AG08396 (cell line): ENCODE measurements at places on chromosomes 4 and X.

- no peak for DNase-seq
These were observed 70.9 kb downstream of the NDST4 start for GRCh38 chr4:115042496-115042895.

- DNase-seq = no peak
These were observed 107.8 kb downstream of the AR start for GRCh38 chrX:67651437-67652142.

DNA sequence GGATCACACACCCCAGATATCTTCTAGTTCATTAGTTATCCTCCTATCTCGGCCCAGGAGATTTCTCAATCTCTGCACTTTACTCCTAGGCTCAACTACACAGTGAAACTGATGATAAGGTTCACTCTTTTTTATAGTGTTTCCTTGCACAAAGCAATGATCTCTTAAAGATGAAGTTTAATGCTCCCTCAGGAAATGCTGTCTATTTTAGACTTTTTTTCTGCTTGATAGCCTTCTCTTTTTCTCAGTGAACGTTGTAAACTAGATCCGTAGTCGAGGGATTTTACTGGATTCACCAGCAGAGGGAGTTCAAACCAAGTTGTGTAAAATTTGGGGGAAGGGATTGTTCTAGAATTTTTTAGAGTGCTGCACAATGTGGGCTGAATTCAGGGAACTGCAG is 269.6 kb downstream of the GBA3 start:
- no peak for DNase-seq

DNA sequence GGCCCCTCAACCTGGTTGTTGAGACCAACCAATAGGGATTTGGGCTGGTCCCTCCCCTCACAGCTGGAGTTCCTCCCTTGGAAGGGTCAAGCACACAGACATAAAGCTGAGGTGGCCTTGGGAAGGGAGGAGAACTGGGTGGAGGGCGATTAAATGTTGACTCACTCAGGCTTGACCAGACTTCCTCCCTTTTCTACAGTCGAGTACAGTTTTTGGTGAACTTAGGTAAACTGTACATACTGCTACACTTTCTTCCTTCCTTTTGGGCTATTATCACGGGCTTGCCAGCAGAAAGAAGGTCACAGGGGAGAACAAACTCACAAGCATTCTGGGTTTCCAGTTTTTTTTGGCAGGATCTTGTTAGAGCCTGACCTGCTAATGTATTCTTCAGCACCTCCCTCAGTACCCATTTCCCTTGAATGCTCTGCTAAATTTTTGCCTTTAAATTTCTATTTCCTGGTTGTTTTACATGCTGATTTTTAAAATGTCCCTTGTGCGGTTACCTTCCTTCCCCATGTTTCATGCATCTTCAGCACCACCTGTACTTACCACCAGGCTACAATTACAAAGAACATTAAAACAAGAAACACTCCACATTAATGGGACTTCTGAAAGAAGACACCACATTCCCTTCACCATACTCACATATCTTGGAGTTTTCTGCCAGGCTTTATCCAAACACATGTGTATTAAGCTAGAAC is 135.2 kb upstream of the RASGEF1B start:
- DNase-seq = no peak

DNA sequence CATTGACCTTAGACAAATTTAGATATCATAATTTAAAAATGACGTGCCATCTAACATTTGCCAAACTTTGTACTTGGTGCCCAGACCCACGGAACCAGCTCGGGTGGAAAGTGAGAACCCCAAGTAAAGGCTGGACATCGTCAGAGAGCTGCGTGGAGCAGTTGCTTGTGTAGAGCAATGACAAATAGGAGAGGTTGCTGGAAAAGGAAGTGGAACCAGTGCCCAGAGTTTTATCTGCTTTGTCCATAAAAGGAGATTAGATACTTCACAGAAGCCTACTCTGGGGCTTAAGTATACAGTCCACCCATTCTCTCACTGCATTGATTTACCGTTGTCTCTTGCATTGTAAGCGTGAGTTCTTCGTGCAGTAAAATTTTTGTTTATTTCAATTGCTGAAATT is 5.4 kb upstream of the TBC1D1 start:
- DNase-seq = peak; percentile 46

DNA sequence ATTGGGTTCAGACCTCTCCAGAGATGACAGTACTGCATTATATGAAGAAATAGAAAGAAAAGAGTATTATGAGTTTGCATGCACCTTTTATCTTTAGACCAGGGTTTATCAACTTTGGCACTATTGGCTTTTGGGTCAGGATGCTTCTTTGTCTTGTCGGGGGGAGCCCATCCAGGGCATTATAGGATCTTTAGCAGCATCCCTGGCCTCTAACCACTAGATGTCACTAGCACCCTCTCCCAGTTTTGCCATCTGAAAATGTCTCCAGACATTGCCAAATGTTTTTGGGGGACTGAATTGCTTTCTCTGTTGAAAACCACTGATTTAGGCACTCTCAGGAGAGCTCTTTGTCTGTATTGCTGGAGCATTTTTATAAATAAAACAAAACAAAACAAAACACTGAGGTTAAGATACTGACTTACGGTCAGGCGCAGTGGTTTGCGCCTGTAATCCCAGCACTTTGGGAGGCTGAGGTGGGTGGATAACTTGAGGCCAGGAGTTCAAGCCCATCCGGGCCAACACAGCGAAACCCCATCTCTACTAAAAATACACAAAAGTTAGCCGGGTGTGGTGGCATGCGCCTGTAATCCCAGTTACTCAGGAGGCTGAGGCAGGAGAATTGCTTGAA is 23.6 kb downstream of the CA5B start:
- DNase-seq = peak; percentile 45

DNA sequence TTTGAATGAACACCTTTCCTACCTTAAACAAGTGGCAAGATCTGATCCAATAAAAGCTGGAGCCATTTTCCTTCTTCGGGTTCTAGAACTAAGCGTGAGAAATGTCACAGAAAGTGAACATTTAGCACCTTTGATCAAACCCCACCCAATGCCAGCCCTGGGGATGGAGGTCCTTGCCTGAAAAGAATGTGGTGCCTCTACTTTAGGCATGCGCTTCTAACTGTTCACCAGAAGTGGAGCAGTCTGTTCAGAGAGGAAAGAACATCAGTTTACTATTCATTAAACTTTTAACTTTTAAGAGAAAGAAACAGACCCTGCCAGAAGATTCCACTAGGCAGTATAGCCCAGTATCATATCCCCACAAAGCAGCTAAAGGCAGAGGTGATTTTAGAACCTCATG is 75.9 kb downstream of the INTS12 start:
- DNase-seq = no peak

GRCh38 chr4:139469216-139469615 is 15.3 kb downstream of the RAB33B start:
- DNase-seq = no peak

DNA sequence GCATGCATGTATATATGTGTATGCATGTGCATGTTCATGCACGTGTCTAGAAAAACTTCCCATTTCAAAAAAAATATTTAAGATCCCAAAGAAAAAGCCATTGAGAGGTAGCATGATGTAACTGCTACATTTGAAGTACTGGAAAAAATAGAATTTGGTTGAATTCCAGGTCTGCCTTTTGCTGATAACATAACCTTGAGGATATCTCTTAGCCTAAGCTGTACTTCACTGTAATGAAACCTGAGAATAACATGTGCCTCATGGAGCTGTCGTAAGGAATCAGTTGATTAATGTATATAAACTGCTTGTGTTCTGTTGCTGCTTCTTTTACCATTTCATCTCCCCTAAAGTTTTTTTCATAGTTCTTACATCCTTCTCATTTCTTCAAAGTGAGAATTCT is 351.8 kb downstream of the GRIA2 start:
- no peak for DNase-seq

DNA sequence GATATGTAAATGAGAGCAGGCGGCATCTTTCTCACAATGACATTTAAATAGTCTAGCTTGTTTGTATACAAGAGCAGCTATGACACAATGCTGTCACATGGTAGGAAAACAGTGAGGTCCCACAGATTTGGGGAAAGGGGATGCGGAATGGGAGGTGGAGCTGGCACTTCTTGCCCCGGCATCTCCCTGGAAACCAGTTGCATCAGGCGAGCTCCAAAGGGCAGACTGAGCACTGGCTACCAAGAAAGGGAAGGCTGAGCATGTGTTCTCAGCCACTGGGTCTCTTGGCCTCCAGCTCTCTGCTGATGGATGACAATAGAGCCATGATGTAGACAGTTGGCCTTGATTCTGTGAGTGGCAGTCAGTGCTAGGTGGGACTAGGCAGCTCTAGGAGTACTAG is 109.0 kb downstream of the UCHL1 start:
- DNase-seq = no peak

GRCh38 chr4:77805840-77806239 is 13.3 kb downstream of the CNOT6L start:
- no peak for DNase-seq

GRCh38 chrX:140804292-140804691 is 94.7 kb downstream of the LINC00632 start:
- DNase-seq = no peak

- DNase-seq = no peak
These were observed 7.5 kb upstream of the KLHL5 start for GRCh38 chr4:39054497-39054896.

DNA sequence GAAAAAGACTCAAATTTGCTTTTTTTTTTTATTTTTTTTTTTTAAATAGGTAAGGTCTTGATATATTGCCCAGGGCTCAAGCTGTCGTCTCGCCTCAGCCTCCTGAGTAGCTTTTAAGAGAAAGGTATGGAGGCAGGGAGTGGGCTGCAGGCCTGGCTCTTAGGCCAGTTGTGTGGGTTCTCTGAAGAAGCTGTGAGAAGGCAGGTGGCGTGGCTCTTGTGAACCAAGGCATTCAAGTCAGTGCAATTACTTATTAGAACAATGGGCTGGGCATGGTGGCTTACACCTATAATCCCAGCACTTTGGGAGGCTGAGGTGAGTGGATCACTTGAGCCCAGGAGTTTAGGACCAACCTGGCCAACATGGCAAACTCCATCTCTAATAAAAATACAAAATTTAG is 244.0 kb upstream of the SFRP2 start:
- DNase-seq = no peak

DNA sequence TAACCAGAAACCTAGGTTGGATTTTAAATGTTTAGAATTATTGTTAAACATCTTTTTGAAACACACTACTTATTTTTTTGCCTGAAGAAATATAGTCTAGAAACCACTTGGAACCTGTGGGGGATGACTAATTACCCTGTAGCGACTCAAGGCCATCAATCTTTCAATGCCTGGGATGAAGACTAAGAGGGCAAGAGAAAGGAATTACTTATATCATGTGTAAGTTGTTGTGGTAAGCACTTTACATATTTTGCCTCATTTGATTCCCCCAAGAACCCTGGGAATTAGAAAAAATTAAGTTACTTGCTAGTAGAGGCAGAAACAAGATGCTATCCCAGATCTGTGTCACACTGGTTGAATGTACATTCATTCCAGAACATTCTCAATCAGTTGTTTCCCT is 170.9 kb upstream of the GRIA3 start:
- no peak for DNase-seq

GRCh38 chrX:54178100-54178940 is 4.7 kb downstream of the FAM120C start:
- DNase-seq = peak; percentile 26

GRCh38 chrX:77446029-77446585 is 1.1 kb upstream of the FGF16 start:
- DNase-seq = no peak

- DNase-seq = no peak
These were observed 123.3 kb downstream of the RNF150 start for GRCh38 chr4:141009931-141010330.

DNA sequence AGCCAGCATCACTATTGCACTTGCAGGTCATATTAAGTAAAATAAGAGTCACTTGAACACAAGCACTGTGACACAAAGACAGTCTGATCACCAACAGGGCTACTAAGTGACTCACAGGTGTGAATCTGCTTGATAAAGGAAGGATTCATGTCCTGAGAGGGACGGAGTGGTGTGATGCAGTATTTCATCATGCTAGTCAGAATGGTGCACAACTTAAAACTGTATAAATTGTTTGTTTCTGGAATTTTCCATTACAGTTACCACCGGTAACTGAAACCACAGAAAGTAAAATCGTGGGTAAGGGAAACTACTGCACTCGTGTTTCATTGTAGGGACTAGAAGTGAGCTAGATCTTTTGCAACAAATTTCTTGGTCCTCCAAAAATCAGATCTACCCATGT is 109.7 kb downstream of the ELOVL6 start:
- no peak for DNase-seq

DNA sequence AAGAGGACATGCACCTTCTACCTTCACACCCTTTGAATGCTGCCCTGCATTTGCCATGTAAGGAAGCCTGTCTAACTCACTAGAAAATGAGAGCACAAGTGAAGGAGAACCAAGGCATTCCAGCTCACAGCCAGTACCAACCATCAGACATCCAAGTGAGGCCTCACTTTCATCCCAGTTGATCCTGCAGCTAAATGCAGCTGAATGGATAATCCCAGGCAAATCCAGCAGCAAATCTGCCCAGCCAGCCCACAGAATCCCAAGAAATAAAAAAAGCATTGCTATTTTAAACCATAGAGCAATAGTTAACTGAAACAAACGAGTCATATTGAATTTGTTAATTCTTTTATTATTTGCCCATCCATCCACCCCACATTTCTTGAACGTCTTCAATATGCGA is 112.5 kb downstream of the C4orf33 start:
- DNase-seq = no peak

- no peak for DNase-seq
These were observed 71.3 kb downstream of the LRBA start for GRCh38 chr4:150943818-150944217.

- no peak for DNase-seq
These were observed 34.4 kb upstream of the CCNG2 start for GRCh38 chr4:77122656-77123055.

- DNase-seq = no peak
These were observed 23.4 kb downstream of the FBXW7 start for GRCh38 chr4:152512483-152512882.

DNA sequence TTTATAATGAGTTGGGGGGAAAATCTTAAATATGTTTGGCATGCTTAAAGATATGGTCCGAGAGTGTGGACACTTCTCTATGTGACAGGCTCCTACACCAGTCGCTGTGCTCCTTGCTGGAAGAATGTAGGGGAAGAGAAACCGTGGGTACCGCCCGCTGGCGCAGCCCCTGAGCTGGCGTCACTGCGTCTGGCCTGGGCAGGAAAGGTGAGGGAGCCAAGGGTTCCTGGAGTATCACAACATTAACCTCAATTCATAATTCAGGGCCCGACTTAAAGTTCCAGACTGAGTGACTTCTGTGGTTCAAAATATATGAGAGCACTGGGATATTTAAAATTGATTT is 95.1 kb downstream of the GATB start:
- DNase-seq = no peak
